ENCODE measurements at places on chromosomes 11 and 22.
A peak's percentile ranks its signal among the peaks of the same experiment; 100 is the strongest.

DNA sequence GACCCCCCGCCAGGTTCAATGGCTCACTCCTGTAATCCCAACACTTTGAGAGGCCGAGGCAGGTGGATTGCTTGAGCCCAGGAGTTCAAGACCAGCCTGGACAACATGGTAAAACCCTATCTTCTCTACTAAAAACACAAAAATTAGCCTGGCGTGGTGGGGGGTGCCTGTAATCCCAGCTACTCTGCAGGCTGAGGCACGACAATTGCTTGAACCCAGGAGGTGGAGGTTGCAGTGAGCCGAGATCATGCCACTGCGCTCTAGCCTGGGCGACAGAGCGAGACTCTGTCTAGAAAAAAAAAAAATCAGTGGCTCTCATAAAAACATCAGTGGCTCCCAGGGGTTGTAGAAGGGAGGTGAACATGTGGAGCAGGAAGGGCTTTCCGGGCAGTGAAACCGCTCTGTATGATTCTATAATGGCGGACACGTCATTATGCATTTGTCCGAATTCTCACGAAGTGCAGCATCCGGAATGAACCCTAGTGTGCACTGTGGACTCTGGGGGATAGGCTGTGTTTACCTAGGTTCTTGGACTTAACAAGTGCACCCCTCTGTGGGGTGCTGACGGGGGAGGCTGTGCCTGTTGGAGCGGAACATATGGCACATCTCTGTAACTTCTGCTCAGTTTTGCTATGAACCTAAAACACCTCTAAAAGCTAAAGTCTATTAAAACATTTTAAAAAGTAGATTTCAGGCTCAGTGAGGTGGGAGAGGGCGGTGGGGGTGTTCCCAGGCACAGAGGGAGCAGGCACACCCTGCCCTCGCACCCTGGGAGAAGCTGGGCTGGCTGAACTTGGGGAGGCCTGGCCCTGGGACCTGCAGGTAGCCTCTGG lies 49.1 kb upstream of the SEPTIN5 start:
- no peaks in the 10 kb centered on the region for H3K36me3 ChIP-seq
- H3K27me3 ChIP-seq: peaks cover 17% of the 10 kb centered on the region
- H3K27ac ChIP-seq: no peak overlapping the region
- H3K4me1 ChIP-seq: peaks cover 3% of the 10 kb centered on the region
- no peak overlapping the region for H3K4me3 ChIP-seq
- no peak for DNase-seq

GRCh38 chr11:16981651-16982194 lies 32.5 kb downstream of the PLEKHA7 start:
- no peak overlapping the region for H3K27ac ChIP-seq
- peaks cover 4% of the 10 kb centered on the region for H3K27me3 ChIP-seq
- H3K4me1 ChIP-seq: peaks cover 11% of the 10 kb centered on the region
- H3K36me3 ChIP-seq: no peaks in the 10 kb centered on the region
- no peak for DNase-seq

DNA sequence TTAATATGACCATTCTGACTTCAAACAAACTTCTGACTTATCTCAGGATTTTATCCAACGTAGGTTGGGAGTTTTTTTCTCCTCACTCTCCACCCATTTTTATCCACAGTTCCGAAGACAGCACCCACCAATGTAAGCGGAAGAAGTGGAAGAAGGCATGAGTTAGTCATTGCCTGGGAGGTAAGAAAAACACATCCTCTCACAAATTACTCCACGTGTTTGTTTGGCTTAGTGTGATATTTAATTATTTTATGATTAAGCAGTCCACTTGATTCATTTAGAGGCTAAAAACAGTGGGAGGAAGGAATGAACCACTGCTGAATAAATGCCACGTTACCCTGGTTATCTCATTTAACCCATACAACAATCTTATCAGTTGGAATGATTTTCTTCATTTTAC lies 389.6 kb upstream of the ARHGAP42 start:
- H3K36me3 ChIP-seq: no peaks in the 10 kb centered on the region
- H3K27me3 ChIP-seq: no peaks in the 10 kb centered on the region
- no peak for DNase-seq
- no peaks in the 10 kb centered on the region for H3K4me1 ChIP-seq
- H3K4me3 ChIP-seq: no peak overlapping the region
- H3K27ac ChIP-seq: no peak overlapping the region

DNA sequence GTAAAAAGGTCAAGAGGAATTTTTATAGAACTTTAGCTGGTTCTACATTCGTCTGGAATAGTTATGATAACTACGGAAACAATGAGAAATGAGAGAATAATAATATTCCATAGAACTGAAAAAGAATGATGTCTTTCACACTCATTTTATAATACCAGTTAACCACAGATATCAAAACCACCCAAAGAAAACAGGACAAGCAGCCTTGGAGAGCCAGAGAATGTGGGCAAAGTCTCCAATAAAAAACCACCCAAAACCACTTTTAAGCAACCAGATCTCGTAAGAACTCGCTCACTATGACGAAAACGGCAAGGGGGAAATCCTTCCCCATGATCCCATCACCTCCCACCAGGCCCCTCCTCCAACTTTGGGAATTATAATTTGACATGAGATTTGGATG lies 60.8 kb downstream of the ARHGAP32 start:
- no peak overlapping the region for H3K4me3 ChIP-seq
- no peaks in the 10 kb centered on the region for H3K27me3 ChIP-seq
- H3K4me1 ChIP-seq: no peaks in the 10 kb centered on the region
- H3K27ac ChIP-seq: no peak overlapping the region

- no peak for DNase-seq
- no peaks in the 10 kb centered on the region for H3K4me1 ChIP-seq
- peaks cover 3% of the 10 kb centered on the region for H3K27me3 ChIP-seq
- H3K4me3 ChIP-seq: no peak overlapping the region
- no peak overlapping the region for H3K27ac ChIP-seq
- no peaks in the 10 kb centered on the region for H3K36me3 ChIP-seq
Measured at GRCh38 chr11:8759634-8760033, 77.0 kb downstream of the RPL27A start.

DNA sequence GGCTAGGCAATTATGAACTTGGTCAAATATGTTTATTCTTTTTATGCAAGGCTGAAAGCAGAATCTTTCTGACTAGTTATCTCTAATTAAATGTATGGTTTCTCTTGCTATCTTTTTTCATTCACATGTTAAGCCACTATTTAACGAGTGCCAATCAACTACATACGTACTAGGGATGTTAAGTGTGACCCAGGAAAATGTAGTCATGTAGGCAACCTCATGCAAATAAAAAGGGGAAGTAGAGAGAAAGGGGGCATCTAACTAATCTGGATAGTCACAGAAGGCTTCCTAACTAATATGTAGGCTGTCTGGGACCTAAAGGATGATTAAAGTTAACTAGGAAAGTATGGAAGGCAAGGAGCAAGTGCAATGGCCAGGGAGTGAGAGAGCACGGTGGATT lies 23.5 kb downstream of the TBRG1 start:
- no peaks in the 10 kb centered on the region for H3K27me3 ChIP-seq
- H3K4me3 ChIP-seq: no peak overlapping the region
- peaks cover under 1% of the 10 kb centered on the region for H3K36me3 ChIP-seq
- no peak overlapping the region for H3K27ac ChIP-seq

GRCh38 chr11:123357990-123358827 lies 71.9 kb upstream of the GRAMD1B start:
- H3K27me3 ChIP-seq: peaks cover 27% of the 10 kb centered on the region
- peaks cover 11% of the 10 kb centered on the region for H3K36me3 ChIP-seq
- H3K4me3 ChIP-seq: peak overlapping the region; percentile 86
- H3K27ac ChIP-seq: peak overlapping the region; percentile 80

DNA sequence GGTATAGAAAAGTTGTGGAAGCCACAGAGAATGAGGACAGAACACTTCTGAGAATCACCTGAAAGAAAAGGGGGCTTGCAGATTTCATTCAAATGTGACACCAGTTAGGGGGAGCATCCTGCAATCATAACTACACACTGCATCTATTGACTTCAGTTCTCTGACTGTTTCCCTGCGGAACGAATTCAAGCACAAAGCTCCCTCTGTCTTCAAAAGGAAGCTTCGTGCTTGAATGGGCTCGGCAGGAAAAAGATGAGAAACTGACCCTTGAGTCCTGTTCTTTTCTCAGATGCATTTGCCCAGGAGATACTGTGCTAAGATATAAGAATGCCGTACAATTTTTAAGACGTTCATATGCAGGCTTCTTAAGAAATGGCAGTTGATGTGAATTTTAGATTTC lies 2000.4 kb upstream of the RAG2 start:
- no peak overlapping the region for H3K4me3 ChIP-seq
- no peaks in the 10 kb centered on the region for H3K36me3 ChIP-seq
- H3K27ac ChIP-seq: no peak overlapping the region
- no peaks in the 10 kb centered on the region for H3K4me1 ChIP-seq

- no peaks in the 10 kb centered on the region for H3K36me3 ChIP-seq
- no peaks in the 10 kb centered on the region for H3K4me1 ChIP-seq
- DNase-seq: peak; percentile 19
- H3K4me3 ChIP-seq: no peak overlapping the region
- H3K27ac ChIP-seq: no peak overlapping the region
Measured at GRCh38 chr11:71286701-71287643, 34.6 kb upstream of the SHANK2 start.

DNA sequence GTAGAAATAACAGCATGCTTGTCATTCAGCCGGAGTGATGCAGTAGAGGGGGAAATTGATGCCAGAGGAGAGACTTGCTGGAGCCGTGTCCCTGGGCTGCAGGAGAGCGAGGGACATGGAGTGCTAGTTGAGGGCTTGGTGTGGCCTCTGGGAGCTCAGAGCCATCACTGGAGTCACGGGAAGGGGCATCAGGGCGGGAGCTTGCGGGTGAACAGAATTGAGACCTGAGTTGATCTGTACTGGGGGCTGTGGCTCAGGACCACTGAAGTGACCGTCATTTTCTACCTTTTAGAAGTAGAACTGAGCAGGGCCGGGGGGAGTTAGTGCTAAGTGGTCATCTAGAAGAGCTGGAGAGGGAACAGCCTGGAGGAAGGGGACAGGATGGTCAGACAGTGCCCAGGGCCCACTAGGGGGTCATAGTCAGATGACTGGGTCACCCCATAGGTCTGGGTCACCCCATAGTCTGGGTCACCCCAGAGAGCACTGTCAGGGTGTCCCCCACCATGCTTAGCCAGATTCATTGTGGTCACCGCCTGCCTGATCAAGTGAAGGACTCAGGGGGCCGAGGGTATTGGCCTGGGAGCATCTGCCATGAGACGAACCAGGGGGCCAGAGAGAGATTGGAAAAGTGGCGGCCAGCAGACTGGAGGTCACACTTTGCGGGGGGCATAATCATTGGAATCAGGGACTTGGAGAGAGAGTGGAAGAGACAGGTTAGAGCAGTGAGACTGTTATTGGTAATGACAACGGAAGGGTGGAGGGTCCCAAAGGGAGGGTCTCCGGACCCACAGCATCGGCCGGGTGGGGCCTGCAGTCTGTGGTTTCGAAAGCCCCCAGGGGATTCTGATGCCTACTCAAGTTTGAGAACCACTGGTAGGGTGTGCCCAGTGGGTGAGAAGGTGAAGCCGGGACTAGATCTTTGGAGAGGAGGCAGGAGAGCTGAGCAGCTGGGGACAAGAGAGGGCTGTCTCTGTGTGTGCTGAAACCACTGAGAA lies 15.2 kb downstream of the RIBC2 start:
- no peaks in the 10 kb centered on the region for H3K27me3 ChIP-seq
- H3K4me1 ChIP-seq: no peaks in the 10 kb centered on the region
- H3K4me3 ChIP-seq: no peak overlapping the region
- DNase-seq: no peak
- H3K27ac ChIP-seq: no peak overlapping the region
- H3K36me3 ChIP-seq: peaks cover 10% of the 10 kb centered on the region

DNA sequence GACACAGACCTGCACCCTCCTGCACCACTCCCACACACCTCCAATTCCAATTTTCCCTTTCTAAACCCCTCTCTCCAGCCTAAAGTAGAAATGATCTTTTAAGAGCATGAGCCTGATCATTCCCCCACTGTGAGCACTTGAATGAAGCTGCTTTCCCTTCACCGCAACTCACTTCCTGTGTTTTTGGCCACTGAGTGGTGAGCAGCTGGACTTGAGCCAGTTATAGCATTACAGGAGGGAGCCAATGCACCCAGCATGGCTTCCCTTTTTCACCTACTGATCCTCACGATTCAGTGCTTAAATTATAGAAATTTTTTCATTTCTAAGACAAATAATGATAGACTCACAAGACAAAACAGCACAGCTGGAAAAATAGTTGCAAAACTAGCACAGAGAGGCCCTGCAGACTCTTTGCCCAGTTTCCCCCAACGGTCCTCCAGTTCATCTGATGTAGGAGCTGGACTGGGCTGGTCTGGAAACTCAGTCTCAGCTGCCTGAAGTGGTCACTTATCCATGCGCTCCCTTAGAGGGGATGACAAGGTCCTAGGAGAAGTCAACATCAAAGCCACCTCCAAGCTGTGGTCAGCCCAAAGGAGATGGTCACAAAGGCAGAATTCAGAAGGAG lies 9.7 kb upstream of the APOL4 start:
- H3K36me3 ChIP-seq: peaks cover 7% of the 10 kb centered on the region
- H3K4me1 ChIP-seq: peaks cover 32% of the 10 kb centered on the region
- H3K27ac ChIP-seq: no peak overlapping the region
- DNase-seq: peak; percentile 56

DNA sequence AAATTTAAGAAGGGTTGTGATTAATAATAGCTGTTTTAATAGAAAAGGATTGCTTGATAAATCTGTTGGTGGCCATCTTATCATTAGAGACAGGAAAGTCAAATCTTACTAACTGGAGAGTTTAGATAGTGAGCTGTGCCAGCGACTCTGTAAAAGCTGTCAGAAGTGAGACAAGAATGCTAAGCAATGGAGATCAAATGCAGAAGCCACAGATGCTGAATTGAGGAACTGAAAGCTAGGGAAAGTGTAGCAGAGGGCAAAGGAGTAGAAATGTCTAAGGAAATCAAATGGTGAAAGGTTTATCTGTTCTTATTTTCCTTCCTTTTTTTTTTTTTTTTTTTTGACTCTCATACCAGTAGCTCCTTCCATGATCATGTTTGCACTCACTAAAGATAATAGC lies 13.7 kb downstream of the MS4A13 start:
- H3K4me1 ChIP-seq: no peaks in the 10 kb centered on the region
- peaks cover 14% of the 10 kb centered on the region for H3K27me3 ChIP-seq
- no peak overlapping the region for H3K27ac ChIP-seq
- no peaks in the 10 kb centered on the region for H3K36me3 ChIP-seq
- no peak overlapping the region for H3K4me3 ChIP-seq
- DNase-seq: no peak

GRCh38 chr11:104916442-104916841 lies 18.2 kb upstream of the CASP12 start:
- H3K36me3 ChIP-seq: peaks cover 21% of the 10 kb centered on the region
- peak overlapping the region; percentile 75 for H3K4me3 ChIP-seq
- DNase-seq: no peak
- H3K4me1 ChIP-seq: peaks cover 54% of the 10 kb centered on the region
- H3K27ac ChIP-seq: peak overlapping the region; percentile 93
